ENCODE measurements at places on chromosomes 2 and 18. TPM values are rescaled to one million over a fixed set of nuclear protein-coding genes. Genes with fewer than 3 reads are reported as not detected.

NCOA1 gene
- 13.1 TPM for total RNA-seq

CD28 gene
- total RNA-seq = 0.05 TPM

CNTNAP5 gene
- not detected for total RNA-seq

LOXHD1 gene
- 0.05 TPM for total RNA-seq

SCYGR4 gene
- not detected for total RNA-seq

POTEE gene
- total RNA-seq = 0.47 TPM

VWC2L gene
- total RNA-seq = not detected

CCDC178 gene
- 2.2 TPM for total RNA-seq

IL36RN gene
- not detected for total RNA-seq

SNX17 gene
- 158 TPM for total RNA-seq

APLF gene
- 3.2 TPM for total RNA-seq

ZBTB7C gene
- under 0.01 TPM for total RNA-seq

RFTN2 gene
- total RNA-seq = 14.4 TPM

TOGARAM2 gene
- 0.19 TPM for total RNA-seq

C2orf80 gene
- not detected for total RNA-seq

TP53I3 gene
- total RNA-seq = 88.3 TPM

TANK gene
- 79.4 TPM for total RNA-seq
